ENCODE measurements at places on chromosomes 1 and 21.

- no peak for DNase-seq
These were observed 47.1 kb upstream of the DYNLT5 start for GRCh38 chr1:66705110-66705509.

DNA sequence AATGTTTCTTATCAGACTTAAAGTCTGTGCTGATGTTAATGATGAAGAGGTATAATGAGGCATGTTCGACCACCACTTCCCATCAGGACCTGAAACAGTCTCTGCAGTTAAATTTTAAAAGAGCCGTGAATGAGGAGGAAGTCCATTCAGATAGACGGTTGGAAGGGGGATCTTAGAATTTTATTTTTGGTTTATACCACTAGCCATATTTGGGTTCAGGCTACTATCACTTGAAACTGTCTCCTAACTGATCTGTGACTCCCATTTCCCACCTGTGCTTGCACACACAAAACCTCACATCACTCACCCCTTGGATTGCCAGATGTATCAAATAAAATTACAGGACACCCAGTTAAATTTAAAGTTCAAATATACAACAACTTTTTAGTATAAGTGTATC lies 9.9 kb upstream of the ANKRD13C start:
- DNase-seq, result no peak

DNA sequence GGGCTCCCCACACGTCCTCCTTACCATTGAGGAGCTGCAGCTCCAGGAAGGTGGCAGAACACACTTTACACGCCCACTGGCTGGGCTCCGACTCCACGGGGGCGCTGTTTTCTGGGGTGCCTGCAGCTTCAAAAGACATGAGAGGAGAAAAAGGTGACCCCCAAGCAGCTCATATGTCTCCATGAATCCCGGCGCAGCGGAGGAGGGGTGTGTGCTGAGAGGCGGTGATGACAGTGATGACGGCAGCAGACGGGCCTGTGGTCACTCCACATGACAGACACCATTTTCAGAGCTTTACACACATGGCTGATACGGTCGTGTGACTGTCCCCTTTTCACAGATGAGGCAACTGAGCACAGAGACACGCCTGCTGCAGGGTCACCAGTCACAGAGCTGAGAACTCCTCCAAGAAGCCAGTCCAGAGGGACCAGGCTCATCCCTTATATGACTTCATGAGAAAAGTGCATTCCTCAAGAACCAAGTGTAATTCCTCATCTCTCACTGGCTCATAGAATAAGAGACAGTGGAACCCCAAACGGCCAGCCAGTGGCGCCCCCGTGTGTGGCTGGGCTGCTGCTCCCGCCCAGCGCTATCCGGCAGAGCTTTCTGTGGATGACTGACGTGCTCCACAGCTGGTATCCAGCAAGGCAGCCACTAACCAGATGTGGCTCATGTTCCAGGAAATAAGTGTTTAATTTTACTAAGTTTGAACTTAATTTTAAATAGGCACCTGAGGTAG lies 31.9 kb downstream of the PRDM15 start:
- peak; percentile 16 for DNase-seq

GRCh38 chr1:18874600-18874999 lies 15.1 kb upstream of the TAS1R2 start:
- no peak for DNase-seq

DNA sequence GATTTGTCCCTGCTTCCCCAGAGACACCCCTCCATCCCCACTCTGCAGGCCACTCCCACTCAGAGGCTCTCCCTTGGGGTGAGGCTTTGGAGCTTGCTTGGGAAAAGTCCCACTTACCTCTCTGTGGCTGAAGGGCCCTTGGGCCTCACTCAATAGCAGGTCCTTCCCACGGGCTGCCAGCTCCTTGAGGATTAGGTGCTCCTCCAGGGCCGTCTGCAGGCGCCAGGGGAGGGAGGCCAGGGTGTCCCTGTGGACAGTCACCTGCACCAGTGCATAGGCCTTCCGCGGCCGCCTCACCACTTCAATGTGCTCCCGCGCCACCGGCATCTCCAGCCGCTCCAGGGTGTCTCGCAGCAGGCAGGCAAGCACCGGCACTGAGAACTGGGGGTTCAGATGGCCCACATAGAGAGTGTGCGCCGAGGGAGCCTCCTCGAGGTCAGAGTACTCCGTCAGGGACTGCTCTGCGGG lies 1.4 kb downstream of the SLFNL1 start:
- DNase-seq, result no peak

DNA sequence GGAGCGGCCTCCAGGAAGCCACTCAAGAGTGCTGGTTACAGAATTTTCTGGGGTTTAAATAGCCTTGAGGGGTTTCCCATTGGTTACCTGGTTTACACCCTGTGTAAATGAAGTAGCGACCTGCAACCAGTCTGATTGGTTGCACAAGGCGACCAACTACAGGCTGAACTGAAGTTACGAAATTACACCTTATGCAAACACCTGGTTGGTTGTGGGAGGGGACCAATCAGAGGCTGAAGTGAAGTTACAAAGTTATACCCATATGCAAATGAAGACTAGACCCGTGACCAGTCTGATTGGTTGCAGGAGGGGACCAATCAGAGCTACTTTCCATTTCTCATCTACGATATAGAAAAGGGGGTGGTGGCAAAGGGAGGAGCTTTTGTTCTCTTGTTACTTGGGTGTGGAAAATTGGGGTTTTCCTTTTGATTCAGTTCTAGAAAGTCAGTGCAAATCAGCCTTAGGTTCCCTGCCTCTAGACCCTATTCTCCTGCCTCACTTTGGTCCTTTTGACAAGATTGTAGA lies 22.2 kb upstream of the C1orf174 start:
- no peak for DNase-seq

DNA sequence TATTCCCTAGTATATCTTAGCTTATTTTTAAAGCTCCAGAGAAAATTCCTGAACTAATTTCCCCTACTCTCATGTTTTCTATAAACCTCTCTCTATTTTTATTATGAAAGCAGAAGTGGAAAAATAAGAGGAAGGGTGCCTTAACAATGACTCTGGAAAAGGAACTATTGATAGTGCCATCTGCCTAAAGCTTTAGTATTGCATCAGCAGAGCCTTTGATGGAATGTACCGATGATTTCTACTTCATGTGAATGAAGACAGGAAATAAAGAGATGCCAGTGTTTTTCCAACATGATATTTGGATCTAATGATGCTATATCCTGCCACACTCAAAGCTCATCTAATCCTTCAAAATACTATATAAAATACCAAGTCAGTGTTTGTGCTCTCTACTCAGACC lies 35.1 kb downstream of the TNFSF18 start:
- no peak for DNase-seq

- no peak for DNase-seq
These were observed 12.1 kb downstream of the LRRC8B start for GRCh38 chr1:89536555-89537341.

DNA sequence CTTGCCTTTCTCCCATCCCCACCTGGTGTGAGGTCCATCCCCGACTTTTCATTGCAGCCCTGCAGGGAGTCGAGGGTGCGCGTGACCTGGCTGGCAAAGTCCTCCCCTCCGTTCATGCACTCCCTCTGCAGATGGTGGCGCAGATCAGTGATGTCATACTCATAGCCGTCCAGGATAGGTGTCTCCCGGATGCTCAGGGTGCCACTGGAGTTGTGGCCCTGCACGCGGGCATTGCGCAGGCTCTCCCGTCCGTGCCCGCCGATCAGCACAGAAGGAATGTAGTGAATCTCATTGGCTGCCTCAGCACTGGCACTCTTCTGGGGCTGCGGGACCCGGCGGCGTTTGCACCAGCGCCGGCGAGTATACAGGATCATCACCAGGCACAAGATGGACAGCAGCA lies 132.1 kb downstream of the ASTN1 start:
- no peak for DNase-seq

GRCh38 chr1:241156231-241156965 lies 200.6 kb downstream of the RGS7 start:
- no peak for DNase-seq

GRCh38 chr21:45433911-45434644 lies 29.1 kb downstream of the COL18A1 start:
- no peak for DNase-seq

- no peak for DNase-seq
These were observed 1106.9 kb upstream of the ADGRL4 start for GRCh38 chr1:80113168-80114038.

GRCh38 chr21:35616090-35616489 lies 444.2 kb downstream of the SETD4 start:
- DNase-seq, result no peak

- peak; percentile 7 for DNase-seq
These were observed 124.2 kb upstream of the B3GALT2 start for GRCh38 chr1:193310564-193310963.

- DNase-seq, result no peak
These were observed 12.2 kb downstream of the FCRLB start for GRCh38 chr1:161733526-161733925.

DNA sequence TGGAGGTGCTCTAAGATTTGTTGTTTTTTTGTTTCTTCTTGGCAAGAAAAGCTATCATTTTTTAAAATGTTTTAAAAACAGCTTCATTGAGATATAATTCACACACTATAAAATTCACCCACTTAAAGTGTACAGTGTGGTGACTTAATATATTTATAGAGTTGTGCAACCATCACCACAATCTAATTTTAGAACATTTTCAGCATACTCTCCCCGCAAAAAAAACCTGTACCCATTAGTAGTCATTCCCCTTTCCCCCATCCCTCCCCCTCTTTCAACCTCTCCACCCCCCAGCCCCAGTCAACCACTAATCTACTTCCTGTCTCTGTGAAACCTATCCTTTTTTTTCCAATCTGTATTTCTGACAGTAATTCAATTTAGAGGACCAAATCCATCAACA lies 30.6 kb downstream of the ZC3H11B start:
- DNase-seq, result no peak

DNA sequence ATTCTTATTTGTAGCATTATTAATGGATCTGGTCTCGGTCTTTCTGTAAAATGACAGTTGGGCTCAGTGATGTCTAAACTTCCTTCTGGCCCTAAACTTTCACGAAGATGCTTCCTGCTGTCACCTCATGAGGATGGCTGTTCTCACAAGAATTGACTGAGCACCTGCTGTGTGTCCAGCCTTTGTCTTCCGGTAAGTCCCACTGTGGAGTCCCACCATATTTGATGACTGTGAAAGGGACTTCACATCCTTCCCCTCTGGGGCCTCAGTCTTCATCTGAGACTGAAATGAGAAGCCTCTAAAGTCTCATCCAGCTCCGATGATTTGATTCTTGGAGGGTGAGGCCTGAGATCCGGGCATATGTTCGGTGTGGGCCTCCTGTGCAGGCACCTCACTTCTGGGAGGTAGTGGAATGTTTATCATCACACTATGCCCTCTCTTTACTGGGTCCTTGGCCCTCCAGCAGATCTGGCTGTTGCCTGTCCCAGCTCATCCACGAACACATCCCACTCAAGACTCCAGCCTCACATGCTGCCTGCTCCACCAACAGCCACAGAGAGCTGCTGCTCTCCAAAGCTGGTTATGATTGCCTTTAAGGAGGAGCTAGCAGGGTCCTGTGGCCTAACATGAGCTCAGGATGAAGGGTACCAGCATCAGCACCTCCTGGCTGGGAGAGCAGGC lies 95.8 kb downstream of the KCNN3 start:
- DNase-seq, result no peak

DNA sequence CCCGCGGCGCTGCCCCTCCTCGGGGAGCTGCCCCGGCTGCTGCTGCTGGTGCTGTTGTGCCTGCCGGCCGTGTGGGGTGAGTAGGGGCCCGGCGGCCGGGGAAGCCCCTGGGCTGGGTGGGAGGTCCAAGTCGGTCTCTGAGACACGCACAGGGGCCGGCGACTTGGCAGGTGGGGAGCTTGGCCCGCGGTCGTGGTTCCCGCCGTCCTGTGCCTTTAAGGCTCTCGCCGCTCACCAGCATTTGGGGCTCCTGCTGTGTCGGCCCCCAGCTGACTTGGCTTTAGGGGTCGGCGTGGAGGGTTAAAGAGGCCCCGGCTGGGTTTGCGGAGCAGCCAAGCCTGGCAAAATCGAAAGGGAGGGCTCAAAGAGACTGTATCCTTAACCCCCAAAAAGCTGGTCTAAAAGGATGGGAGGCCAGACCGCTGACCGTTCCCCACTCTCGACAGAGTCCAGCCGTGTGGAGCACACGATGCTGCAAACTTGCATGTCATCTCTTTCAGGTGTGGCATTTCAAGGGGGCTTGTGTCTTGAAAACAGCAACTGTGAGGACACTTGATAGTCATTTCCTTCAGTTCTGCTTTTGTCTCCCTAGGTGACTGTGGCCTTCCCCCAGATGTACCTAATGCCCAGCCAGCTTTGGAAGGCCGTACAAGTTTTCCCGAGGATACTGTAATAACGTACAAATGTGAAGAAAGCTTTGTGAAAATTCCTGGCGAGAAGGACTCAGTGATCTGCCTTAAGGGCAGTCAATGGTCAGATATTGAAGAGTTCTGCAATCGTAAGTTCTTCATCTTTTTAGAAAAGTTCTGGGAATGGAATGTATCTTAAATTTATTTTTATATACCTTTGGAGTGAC lies 540 bp downstream of the CD55 start:
- peak; percentile 32 for DNase-seq

DNA sequence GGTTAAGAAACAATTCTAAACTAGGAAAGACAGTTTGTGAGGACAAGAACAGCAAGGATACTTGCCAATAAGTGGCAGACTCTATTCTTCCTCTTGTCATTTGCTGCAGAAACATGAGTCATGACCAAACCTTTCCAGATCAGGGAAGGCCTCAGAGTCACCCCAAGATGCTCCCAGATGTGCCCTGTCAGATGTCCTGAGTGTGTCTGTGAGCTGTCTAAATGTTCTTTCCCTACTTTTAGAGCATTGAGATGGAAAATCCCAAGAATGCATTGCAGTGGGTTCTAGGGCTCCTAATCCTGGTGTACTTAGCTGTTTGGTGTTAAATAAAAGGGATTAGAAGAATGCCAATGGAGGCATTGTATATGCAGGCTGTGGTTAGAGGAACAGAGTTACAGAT lies 57.5 kb upstream of the KIAA0040 start:
- DNase-seq, result no peak

GRCh38 chr1:160925652-160926244 lies 28.9 kb downstream of the ITLN2 start:
- DNase-seq, result no peak

DNA sequence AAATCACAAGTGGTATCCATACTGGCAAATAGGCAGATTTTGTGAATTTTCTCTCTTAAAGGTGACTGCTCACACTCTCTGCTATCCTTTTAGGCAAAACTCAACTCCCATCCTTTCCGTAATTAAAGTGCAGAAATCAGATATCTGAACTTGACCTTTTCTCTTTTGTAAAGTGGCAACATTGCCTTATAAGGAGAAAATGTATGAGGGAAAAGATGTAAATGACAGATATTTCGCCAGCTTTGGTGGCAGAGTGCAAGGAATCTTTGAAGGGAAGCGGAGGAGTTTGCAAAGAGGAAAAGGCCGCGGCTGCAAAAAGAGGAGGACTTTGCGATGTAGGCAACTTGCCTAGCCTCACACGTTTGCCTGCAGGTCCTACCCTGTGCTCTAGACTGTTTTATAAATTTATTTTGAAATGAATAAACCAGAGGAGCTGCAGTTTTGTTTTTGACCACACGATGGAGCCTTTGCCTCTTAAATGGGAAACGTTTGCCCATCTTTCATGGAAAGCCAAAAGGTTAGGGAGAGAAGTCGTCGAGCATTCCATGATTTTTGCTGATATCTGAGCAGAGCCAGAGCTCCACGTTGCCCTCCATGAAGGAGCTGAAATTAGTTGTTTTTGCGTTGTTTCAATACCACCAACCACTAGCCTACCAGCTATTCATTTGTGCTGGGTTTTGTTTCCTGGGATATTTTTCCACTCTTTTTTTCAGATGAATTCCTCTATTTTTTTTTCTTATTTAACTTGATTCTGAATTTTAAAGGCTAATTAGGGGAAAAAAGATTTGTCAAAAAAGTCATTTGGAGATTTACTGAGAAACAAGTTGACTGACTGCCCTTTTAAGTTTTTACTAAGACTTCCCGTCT lies 242.3 kb downstream of the LMX1A start:
- peak; percentile 88 for DNase-seq

- DNase-seq, result no peak
These were observed 17.0 kb downstream of the AGT start for GRCh38 chr1:230696722-230697437.

Measured in NCI-H526 (cell line).